ENCODE measurements at places on chromosomes 16 and 17. TPM values are rescaled to one million over a fixed set of nuclear protein-coding genes. Genes with fewer than 3 reads are reported as not detected.

DNA sequence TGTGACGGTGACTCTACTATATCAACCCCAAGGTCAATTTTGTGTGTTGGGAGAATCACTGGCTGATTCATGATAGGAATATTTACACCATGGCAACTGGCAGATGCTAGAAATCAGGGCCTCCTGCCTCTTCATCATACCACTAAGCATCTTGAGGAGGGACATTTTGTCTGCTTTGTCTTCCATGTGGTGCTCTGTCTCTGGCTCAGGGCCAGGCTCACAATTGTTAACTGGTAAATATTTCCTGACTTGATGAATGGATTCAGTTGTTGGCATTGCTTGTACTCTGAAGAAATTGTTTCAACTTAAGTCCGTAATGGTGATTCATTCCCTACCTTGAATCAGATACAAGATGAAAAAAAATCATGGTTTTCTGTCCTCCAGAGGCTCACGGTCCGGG, 292.7 kb downstream of the HAPSTR1 start:
- no peak for DNase-seq

GRCh38 chr16:88448461-88449266, 4.4 kb upstream of the ZFPM1 start:
- no peak for DNase-seq

The VPS35 gene
- 111 TPM for total RNA-seq

- DNase-seq = no peak
Measured at GRCh38 chr17:8320990-8321389, 10.9 kb downstream of the ARHGEF15 start.

The SMIM5 gene
- total RNA-seq = not detected
